ENCODE measurements at places on chromosomes 4 and X. TPM values are rescaled to one million over a fixed set of nuclear protein-coding genes. Genes with fewer than 3 reads are reported as not detected.

SPIN2A gene
- 0.89 TPM for total RNA-seq

MAGEB2 gene
- not detected for total RNA-seq

GRCh38 chr4:76733068-76733771 is 164.7 kb downstream of the SOWAHB start:
- no peak overlapping the region for H3K4me3 ChIP-seq
- peaks cover 3% of the 10 kb centered on the region for H3K4me1 ChIP-seq
- no peak overlapping the region for H3K27ac ChIP-seq
- no peak for DNase-seq
- peaks cover 32% of the 10 kb centered on the region for H3K27me3 ChIP-seq
- no peaks in the 10 kb centered on the region for H3K36me3 ChIP-seq

- no peak overlapping the region for H3K27ac ChIP-seq
- H3K27me3 ChIP-seq = no peaks in the 10 kb centered on the region
- peaks cover 2% of the 10 kb centered on the region for H3K36me3 ChIP-seq
- DNase-seq = no peak
Measured at GRCh38 chr4:94550352-94550751, 98.6 kb downstream of the PDLIM5 start.

DNA sequence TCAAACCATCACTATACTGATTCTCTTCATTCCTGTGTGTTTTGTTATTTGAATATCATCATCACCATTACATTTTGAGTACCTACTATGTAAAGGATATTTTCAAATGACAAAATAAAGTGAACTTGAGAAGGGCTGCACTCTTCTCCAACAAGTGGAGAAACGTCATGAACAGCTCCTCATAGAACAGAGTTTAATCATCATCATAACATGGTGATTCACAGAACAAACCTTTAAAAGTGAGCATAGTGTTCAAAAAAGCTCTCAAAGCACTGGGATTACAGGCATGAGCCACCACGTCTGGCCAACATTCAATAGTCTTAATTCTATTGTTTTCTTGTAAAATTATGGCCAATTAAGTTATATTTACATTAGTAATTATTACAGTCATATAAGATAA is 993.9 kb downstream of the PDHA2 start:
- no peak overlapping the region for H3K27ac ChIP-seq
- H3K27me3 ChIP-seq = no peaks in the 10 kb centered on the region
- no peaks in the 10 kb centered on the region for H3K4me1 ChIP-seq
- DNase-seq = no peak
- H3K36me3 ChIP-seq = no peaks in the 10 kb centered on the region

DNA sequence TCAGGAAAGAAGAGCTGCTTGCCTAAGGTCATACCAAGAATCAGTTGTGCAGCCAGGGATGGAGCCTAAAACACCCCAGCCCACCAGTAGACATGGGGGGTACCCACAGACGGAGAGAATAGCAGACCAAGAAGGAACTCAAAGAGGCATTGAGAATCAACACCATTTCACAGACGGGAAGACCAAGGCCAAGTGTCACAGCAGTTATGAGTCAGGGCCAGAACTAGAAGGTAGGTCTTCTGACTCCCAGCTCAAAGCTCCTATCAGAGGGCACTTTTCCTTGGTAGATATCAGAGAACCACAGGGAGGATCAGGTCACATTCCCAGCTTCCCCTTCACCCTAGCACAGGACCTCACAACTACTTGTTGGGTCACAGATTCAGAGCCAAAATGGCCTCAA is 14.5 kb downstream of the OTUD5 start:
- H3K4me1 ChIP-seq = peaks cover 68% of the 10 kb centered on the region
- no peaks in the 10 kb centered on the region for H3K27me3 ChIP-seq
- peak overlapping the region; percentile 89 for H3K27ac ChIP-seq
- no peak overlapping the region for H3K4me3 ChIP-seq
- DNase-seq = no peak

DNA sequence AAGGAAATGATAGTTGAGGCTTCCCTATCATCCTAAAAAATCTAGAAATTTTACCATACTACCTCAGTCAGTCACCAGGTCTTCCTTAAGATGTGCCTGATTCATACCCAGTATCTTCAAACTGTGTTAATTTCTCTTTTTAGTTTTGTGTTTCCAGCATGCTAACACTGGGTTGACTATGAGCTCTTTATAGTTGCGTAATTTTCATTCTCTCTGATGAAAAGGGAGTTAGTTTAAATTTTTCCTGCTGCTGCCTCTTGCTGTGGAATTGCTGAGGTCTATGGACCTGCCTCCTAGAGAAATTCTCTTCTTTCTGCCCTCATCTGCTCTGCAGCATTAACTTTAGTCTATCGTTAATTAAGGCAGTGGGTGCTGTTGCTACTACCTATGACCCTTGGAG is 66.6 kb downstream of the BANK1 start:
- no peak for DNase-seq
- peaks cover 11% of the 10 kb centered on the region for H3K27me3 ChIP-seq
- H3K4me3 ChIP-seq = no peak overlapping the region
- no peak overlapping the region for H3K27ac ChIP-seq

- no peaks in the 10 kb centered on the region for H3K36me3 ChIP-seq
- H3K4me3 ChIP-seq = no peak overlapping the region
- no peaks in the 10 kb centered on the region for H3K4me1 ChIP-seq
- no peak overlapping the region for H3K27ac ChIP-seq
Measured at GRCh38 chr4:84814094-84814750, 152.3 kb downstream of the WDFY3 start.
